Neural crest cell (in vitro differentiated cells): ENCODE measurements at places on chromosomes 5 and 9. TPM values are rescaled to one million over a fixed set of nuclear protein-coding genes. Genes with fewer than 3 reads are reported as not detected.

GRCh38 chr5:87151547-87151946, 116.1 kb upstream of the RASA1 start:
- no peak for DNase-seq

DNA sequence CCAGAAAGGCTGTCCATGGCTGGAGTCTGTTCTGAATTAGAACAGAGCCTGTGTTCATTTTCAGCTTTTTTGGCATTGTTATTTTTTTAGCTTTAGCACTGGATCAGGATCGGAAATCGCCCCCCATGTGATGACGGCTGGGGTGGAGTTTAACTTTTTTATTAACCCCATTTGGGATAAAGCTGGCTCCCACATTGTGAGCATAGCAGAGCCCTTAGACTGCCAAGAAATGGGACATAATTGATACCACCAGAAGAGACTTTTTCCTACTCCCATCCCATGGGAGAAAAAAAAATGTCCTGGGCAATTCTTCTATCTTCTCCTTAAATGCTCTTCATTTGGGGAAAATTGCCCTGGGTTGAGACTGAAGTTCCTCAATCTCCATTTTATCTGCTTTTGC, 52.4 kb downstream of the SLIT3 start:
- no peak for DNase-seq

DNA sequence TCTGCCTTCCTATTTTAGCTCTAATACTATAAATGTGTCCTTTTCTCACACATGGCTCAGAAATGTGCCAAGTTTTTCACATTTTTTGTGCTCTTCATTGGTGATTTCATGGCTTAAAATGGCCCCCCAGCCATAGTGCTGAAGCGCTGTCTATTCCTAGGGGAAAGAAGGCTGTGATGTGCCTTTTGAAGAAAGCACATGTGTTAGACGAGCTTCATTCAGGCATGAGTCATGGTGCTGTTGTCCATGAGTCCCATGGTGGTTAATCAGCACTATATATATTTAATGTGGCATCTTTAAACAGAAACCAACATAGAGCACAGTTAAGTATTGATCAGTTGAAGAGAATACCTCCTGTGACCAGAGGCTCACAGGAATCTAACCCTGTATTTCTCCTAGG, 55.8 kb downstream of the PDE8B start:
- DNase-seq: no peak

- peak; percentile 27 for DNase-seq
Observed at GRCh38 chr5:175797521-175798038, 73.8 kb upstream of the CPLX2 start.

DNA sequence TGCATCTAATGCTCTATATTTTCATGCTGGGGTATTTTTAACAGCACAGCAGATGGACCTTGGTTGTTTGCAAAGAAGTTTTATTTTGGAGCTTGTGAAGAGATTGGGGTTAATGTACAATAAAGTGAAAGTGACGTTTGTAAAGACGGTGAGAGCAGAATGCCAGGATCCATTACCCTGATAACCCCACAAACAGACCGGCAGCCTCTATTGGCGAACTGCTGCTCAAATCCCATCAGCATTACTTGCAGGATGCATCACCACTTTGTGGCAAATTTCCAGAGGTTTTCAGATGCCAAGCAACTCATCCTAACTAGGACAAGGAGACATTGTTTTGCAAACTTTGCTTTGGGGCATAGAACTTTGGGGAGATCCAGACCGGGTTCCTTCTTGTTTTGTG, 383.3 kb upstream of the ZNF462 start:
- no peak for DNase-seq

DNA sequence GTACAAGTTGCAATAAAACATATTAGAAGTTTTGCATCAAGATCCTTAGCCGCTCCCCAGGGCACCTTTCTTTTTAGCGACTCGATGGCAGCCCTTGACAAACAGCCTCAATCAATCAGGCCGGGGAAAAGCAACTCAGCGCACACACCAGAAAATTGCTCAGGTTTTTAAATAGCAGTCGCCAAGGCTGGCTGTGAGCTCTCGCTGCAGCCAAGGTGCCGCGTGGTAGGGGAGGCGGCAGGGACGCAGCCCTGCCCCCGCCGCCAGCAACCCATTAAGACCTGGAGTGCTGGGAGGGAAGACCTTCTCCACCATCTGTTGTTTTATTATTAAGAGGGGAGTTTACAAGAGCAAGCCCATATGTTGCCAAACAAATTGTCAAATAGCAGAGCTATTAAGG, 22.6 kb downstream of the ASS1 start:
- no peak for DNase-seq

DNA sequence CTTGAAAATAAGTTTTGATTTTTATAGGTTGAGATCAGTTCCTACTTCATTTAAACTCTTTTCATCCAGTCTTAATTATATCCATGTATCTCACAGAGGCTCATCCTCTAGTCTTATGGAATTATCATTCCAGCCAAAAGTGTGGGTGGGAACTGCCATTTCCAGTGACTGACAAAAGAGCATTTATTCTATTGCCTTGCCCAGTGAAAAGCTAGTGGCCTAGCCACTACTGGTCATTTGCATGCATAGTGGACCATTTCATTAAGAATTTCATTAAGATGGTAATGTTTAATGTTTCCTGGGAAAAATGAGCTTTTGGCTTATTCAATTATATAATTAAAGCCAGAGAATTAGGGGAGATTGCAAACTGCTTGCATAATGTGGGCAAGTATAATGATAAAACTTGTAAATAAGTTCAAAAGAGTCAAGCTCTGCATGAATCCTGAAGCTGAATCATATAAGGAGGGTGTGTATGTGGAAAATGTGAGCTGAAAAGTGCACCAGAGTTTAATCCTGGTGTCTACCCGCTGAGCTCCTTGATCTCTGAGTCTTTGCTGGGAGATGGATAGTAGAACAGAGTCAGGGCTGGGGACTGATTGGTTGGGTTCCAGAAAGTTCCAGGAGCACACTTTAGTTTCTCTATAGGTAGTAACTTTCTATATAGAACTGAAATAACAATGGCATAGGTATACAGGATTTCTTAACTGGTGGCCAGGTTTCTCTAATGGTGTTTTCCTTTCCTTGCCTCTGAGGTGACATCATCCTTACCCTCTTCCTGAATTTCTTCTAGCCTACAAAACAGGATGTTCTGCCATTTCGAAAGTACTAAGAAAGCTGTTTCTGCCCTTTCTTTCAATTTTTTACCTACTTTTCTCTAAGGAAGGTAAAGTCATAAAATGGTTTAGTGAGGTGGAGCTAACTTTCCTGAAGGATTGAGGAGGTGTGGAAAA, 78.5 kb downstream of the KIF4B start:
- no peak for DNase-seq

GRCh38 chr9:131116281-131117120, 8.9 kb upstream of the NUP214 start:
- no peak for DNase-seq

SLC6A7 gene
- not detected in 2 replicates for total RNA-seq

EGFLAM gene
- 9.1 and 10.3 TPM in 2 replicates for total RNA-seq

NR5A1 gene
- 0.35 and 0.50 TPM in 2 replicates for total RNA-seq
